ENCODE measurements at places on chromosomes 1 and 21.

- DNase-seq: no peak
Observed at GRCh38 chr1:22615886-22616285, 20.5 kb upstream of the C1QA start.

- no peak for DNase-seq
Observed at GRCh38 chr1:245378745-245379144, 224.0 kb downstream of the KIF26B start.

DNA sequence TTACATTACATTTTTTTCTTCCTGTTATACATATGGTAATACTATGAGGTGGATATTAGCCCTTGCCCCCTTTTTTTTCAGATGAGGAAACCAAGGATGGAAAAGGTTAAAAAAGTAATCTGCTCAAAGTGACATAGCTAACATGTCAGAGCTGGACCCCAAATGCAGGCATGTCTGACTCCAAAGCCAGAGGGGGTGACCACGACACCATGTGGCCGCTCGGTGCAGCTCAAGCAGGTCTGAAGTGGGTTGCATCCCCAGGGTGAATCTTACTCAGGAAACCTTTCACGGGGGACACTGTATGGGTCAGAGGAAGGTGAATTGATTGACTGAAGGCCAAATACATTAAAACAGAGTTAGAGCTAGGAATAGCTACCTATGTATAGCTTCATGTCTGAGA, 34.8 kb downstream of the CD34 start:
- peak; percentile 44 for DNase-seq

DNA sequence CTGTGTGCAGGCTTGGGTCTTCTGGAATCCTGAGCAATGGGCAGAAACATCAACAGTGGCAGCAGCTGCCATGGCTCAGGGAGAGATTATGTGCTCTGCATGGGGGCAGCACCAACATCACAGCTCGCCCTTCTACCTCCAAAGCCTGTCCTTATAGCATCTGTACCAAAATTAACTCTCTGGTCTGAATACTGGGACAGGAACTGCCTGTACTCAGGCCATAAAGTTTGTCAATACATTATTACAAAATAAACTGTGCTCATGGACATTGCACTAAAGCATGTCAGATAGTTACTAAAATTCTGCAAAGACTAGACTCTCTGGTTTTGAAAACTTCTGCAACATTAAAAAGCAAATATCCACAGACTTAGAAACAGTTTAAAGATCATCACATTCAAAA, 91.6 kb downstream of the ZC3H11B start:
- DNase-seq: no peak

DNA sequence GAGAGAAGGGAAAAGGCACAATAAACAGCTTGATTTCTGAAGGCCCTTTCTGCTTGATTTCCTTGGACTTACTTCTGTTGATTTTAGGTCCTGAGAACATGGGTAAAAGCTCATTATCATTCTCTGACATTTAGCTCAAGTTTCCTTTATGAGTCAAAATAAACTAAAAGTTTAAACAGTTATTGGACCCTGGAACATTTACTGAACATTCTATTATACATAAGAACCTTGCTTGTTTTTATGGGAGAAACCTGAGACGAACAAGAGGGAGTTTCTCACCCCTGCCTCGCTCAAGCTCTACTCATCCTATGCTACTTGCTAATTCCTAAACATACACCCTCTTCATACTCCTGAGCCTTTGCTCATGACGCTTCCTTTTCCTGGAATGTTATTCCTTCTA, 538.3 kb upstream of the PKN2 start:
- DNase-seq: no peak

GRCh38 chr1:227893949-227894721, 53.6 kb downstream of the WNT9A start:
- peak; percentile 47 for DNase-seq

GRCh38 chr1:240888039-240888786, 276.3 kb upstream of the GREM2 start:
- DNase-seq: peak; percentile 67

GRCh38 chr1:59673573-59674450, 140.9 kb upstream of the HOOK1 start:
- DNase-seq: no peak

- no peak for DNase-seq
Observed at GRCh38 chr1:9717193-9718005, 65.9 kb downstream of the PIK3CD start.

- DNase-seq: no peak
Observed at GRCh38 chr1:2385606-2386280, 5.6 kb downstream of the MORN1 start.
